ACHN (cell line): ENCODE measurements at places on chromosomes 1 and 21.

- DNase-seq: no peak
Measured at GRCh38 chr1:233412812-233413211, 85.3 kb downstream of the MAP3K21 start.

GRCh38 chr1:18874600-18874999, 15.1 kb upstream of the TAS1R2 start:
- DNase-seq: no peak

GRCh38 chr1:117067533-117068370, 7.6 kb downstream of the TTF2 start:
- DNase-seq: peak; percentile 61

GRCh38 chr1:25927521-25928265, 21.5 kb upstream of the STMN1 start:
- no peak for DNase-seq

DNA sequence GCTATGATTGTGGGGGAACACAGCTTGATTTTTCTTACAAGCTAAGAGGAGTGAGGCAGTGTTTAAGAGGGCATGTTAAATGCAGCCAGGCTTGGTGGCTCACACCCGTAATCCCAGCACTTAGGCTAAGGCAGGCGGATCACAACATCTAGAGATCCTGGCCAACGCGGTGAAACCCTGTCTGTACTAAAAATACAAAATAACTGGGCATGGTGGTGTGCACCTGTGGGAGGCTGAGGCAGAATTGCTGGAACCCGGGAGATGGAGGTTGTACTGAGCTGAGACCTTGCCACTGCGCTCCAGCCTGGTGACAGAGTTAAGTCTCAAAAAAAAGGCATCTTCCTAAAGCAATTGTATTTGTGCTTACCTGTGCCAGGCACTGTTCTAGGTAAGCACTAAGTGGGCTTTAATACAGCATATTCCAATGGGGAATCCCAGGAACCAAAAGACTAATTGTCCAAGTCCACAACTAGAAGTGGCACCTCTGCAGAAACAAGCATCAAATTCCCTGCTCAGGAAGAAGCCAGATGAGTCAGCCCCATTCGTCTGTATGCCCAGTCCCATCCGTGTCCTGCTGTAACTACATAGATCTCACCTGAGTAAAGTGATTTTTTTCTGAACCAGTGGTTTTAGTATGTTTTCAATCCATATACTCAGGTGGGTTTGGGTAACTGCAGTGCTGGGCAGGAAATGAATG, 4.6 kb downstream of the RCC1 start:
- peak; percentile 48 for DNase-seq

DNA sequence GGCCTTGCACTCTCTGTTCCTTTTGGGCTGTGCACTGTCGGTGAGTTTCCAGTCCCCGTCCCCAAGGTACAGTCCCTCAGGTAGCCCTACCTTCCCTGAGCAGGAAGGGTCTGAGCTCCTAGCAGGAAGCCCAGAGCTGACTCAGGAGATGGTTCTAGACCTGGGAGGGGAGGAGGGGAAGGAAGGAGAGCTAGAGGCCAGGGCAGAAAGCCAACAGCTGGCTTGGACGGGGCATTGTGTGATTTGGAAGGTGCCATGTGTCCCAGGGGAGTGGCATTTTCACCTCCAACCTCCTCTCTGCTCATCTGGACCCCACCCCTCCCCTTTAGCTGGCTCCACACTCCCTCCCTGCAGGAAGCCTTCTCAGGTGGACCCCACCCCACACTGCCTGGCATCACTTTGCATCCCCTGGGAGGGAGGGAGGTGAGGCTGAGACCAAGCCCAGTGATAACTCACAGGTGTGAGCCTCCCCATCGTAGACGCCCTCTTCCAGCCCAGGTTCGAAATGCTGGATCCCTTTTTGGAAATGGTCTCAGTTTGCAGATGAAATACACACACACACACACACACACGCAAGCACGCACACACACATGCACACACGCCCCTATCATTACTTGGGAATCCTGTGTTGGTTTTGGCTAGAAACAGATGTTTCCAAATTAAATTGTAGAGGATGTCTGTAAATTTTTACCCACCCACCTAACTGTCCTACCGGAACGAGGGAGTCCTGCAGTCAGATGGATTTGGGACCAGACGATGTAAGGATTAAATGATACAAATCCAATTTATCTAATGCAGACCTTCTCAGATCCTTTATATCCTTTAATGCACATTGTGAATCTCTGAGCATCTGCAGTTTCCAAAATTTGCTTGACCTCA, 19.7 kb upstream of the IFNLR1 start:
- no peak for DNase-seq
